ENCODE measurements at places on chromosomes 3 and 15.

DNA sequence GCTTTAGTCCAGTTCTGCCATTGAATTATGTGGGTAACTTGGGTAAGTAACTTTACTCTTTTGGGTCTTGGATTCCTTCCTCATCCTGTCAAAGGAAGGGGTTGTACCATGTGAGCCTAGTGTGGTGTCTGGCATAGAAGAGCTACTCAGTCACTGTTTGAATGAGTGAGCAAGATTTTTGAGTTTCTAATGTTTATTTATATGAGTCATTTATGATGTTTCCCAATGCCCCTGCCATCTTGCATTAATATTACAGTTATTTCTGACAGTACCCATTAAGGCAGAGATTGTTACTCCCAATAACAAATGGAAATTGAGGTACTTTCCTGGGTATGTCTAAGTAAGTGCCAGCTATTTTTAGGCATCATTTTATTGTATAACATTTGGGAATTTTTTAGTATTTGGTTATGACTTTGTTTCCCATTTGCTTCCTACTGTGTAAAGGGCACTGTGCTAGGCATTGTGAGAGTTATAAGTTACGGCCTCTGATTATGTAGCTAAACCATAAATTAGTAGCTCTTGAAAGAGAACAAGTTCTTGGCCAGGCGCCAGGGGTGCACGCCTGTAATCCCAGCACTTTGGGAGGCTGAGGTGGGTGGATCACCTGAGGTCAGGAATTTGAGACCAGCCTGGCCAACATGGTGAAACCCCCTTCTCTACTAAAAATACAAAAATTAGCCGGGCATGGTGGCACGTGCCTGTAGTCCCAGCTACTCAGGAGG is 23.5 kb downstream of the NR1D2 start:
- DNase-seq = no peak

GRCh38 chr3:138418601-138419206 is 15.7 kb upstream of the ESYT3 start:
- no peak for DNase-seq

DNA sequence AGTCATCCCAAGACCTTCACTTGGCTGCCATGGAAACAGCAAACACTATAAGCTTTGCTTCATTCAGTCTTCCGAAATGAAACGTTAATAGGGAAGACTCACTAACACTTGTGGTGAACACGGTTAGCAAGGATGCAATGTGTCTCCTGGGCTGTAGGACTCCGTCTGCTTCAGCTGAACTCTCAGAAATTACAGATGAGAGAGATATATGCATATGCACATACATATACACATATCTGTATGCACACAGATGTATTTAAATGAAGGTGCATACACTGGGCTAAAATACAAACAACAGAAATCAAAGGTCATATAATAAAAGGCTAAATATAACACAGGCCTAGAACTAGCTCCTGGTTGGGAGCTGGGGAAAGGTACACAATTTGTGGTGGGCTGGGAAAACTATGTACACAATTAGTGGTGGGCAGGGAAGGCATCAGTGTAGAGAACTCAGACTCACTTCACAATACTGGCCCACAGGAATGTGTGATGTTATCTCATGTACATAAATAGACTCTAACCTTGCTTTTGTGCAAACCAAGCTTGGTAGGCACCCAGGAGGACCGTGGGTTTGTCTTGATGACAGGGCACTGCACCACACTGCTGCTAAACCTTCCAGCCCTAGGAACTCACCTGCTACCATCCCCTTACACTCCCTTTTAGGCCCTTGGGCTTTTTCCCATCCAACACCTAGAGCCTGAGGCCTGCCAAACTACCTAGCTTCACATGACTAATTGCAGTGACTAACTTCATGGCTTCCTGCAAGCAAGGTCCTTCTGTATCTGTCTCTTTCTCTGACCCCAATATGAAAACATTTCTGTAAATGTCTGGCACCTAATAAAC is 873.1 kb downstream of the NSUN3 start:
- no peak for DNase-seq

GRCh38 chr3:183764847-183765731 is 60.3 kb downstream of the MAP6D1 start:
- no peak for DNase-seq

- no peak for DNase-seq
These were observed 19.4 kb downstream of the SHOX2 start for GRCh38 chr3:158086776-158087175.

DNA sequence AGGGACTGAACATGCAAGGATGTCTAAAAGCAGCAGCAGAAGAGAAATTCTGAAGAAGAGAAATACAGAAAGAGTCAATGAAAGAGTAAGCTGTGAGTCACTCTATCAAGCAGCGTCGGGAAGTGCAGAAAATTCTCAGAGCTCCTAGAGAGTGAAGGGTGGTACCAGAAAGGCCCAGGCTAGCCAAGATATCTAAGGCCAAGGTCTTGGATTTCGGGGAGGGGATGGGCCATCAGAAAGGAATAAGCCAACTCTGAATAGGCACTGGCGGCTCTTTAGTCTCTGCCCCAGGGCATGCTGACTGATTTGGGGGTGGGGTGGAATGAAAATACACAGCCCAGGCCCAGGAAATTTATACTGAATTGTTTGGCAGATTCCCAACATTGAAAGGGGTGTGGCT is 70.8 kb downstream of the GPR156 start:
- no peak for DNase-seq

GRCh38 chr15:38316311-38316710 is 63.7 kb downstream of the SPRED1 start:
- no peak for DNase-seq

GRCh38 chr15:38474155-38474757 is 20.3 kb downstream of the FAM98B start:
- DNase-seq = no peak

- no peak for DNase-seq
These were observed 4.8 kb downstream of the GCNT3 start for GRCh38 chr15:59616379-59616778.

DNA sequence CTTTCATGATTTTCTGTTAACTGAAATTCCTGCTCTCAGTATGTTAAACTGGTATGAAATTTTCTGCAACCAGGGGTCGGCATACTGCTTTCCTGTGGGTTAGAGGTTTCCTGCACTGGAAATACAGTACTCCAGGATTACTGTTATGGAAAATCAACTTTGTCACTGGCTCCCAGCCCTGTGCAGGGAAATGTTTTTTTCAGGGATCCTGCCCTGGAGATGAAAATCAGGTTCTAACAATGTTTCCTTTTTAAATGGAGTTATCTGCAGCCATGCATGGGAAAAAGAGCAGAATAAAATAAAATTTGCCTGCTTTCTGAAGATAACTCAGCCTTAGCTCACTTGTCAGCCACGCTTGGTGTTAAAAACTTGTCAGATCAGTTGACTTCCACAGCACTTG is 220.4 kb downstream of the IL5RA start:
- no peak for DNase-seq

DNA sequence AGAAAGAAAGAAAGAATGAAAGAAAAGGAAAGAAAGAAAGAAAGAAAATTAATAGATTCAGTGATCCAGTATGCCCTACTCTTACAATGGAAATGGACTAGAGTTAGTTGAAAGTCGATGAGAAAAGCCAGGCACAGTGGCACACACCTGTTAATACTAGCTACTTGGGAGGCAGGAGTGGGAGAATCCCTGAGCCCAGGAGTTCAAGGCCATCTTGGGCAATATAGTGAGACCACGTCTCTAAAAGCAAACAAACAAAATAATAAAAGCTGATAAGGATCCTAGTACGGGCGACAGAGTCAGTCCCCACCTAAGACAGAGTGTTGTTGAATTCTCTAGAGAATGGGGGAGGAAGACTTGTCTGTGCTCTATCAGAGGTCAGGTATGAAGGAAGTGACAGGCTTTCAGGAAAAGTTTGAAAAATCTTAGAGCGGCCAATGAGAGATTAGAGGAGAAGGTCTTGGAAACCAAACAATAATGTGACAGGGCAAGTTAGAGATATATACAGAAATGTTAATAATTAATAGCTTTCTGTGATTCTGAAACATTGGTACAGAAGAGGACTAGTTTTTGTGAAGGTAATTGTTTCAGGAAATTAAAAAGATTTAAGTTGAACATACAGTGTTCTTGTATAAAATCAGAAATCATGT is 117.9 kb upstream of the PTX3 start:
- DNase-seq = no peak

GRCh38 chr3:72458375-72458774 is 389.9 kb downstream of the SHQ1 start:
- no peak for DNase-seq

- no peak for DNase-seq
These were observed 28.1 kb downstream of the ATRIP start for GRCh38 chr3:48474619-48475018.

GRCh38 chr3:43231276-43232000 is 54.9 kb upstream of the SNRK start:
- DNase-seq = no peak

DNA sequence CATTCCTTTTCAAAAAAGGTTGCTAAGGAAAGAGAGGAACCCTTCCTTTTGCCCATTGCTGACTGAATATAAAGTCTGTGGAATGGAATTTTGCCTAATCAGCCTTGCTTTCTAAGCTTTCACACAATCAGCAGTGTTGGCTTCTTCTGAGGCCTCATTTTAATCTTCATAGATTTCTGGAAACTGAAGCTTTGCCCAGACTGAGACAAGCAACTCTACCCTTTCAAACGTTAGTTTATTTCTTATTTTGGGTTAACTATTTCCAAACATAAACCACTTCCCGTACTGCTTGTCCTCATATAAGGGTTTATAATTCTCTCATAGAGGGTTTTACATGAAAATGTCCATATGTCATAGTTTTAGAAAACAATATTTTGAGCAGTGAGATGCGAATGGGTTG is 82.9 kb downstream of the NR1D2 start:
- no peak for DNase-seq

DNA sequence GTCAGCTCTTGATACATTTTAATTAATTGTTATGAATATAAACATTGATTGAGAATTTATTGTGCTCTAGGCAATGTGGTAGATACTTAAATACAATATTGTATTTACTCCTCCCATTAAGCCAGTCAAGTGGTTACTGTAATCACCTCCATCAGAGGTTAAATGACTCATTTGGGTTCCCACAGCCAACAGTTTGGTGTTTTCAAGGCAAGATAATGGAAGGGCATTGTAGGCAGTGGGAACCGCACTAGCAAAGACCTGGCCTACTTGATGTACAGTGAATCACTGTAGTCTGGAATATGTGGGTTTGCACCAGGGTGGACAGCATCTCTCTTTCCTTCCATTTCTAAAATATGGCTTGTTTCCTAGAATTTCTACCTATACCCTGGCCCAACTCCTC is 127.4 kb downstream of the EDEM1 start:
- DNase-seq = no peak

DNA sequence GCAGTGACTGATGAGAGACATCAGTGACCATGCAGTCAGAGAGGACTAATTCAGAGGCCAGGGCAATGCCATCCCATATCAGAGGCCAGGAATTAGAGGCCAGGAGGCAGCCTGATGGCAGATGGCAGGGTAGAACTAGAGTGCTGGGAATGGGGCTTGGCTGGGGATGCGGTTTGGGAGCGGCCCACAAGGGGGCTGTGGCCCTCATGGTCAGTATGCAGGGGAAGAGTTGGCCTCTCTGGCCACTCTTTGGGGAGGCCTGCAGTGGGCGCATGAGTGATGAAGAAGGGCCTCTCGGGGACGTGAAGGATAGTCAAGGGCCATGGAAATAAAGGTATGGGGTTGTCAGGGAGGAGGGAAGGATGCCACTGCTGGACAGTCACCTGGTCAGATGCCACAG is 101.7 kb downstream of the EEFSEC start:
- DNase-seq = no peak

DNA sequence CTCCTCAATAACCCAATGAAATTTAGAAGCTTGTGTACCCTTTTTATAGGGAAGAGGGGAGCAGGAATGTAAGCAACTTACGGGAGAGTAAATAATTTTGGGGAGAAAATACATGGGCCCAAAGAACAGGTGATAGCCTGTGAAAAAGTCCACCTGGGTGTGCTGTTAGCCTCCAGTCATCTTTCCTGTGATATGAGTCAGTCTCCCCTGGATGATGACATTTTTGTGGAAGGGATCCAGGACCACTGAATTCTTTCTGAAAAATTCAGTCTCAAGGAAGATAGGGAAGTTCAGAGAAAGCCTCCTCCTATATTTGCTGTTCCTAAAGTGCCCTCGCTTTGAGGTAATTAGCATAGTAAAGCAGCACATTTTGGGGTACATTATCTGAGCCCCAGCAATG is 149.8 kb downstream of the SQOR start:
- DNase-seq = no peak

GRCh38 chr3:169350228-169350627 is 313.3 kb downstream of the MECOM start:
- DNase-seq = no peak

DNA sequence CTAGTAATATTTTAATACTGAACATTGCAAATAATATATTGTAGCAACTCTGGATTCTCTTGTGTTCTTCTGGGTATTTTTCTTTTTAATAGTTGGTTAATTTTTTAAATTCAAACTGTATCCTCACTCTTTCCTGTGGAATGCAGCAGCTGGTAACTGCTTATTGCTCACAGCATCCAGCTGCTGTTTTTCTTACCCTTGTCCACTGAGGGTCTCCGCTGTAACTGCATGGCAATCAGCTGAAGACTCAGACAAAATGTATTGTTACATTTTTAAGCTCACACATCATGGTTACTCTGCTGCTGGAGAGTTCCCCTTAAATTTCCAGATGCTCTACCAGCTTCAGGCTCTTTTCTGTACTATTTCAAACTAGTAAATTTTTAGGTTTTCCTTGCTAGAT is 227.6 kb downstream of the MBNL1 start:
- DNase-seq = no peak

DNA sequence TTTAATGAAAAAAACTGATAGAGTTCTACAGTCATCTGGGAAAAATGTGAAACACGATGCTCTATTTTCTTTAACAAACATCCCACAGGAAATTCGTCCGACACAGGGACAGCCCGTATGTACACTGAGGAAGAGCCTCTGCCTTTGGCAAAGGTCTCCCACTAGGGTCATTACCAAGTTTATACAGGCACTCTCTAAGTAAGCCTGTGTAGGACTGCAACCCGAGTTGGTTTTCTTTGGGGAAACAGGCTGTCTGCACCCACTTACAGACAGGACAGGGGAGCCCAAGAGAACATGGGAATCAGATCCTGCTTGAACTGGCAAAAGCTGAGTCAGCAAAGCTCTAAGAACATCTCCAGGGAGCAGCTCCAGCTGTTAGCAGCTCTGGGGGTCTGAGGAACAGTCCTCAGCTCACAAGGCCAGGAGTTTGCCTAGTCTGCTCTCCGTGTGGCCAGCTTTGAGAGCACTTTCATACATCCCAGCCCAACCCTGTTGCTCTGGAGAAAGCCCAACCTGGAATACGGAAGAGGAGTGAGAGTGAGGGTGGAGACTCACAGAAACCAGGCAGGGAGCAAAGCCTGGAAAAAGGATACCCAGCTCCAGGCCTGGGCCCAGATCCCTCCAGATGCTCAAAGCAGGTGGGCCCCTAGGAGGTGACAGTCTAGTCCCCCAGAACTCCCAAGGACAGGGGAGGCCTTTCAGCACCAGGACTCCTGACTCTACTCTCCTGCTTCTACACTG is 1.9 kb downstream of the TBC1D2B start:
- no peak for DNase-seq

DNA sequence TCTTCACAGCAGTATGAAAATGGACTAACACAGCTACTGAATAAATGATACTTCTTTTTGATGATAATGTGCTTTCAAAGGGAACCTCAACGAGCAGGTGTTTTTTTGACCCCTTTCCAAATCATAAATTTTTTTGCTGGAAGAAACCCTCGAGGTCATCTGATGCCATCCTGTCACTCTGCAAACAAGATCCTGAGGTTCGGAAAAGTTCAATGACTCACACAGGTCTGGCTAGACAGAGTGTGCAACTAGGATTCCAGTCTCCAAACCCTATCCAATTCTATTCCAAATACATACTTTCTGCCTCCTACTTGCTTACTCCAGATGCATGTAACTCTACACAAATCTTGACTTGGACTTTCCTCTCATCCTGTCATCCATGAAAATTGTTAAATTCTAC is 124.7 kb downstream of the NEDD4 start:
- no peak for DNase-seq

Measured in stimulated activated CD8-positive, alpha-beta memory T cell treated with anti-CD3 and anti-CD28 coated beads, Interleukin-12 subunit alpha, Interleukin-12 subunit beta, amount 100 ng/mL, for 1 hour (primary cell).